NCI-H1092 treated with DMSO at 0.1 percent for 48 hours (cell line): ENCODE measurements at places on chromosomes 13 and 19.
A peak's percentile ranks its signal among the peaks of the same experiment; 100 is the strongest.

DNA sequence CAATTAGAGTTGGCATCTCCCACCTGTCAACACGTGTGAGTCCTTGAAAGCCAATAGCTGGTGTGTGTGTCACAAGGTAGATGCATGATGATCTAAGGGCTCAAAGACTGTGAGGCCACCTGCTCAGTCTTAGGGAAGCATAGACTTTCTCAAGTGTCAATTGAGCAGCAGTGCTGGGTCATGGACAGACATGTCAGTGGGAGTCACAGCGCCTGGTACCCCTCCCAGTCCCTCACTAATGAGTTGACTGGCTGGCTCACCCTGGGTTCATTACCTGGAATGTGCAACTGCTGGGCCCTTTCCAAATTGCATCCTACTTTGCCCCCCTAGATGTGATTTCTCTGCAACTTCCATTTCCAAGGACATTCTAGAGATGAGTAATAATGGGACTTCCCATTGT, 9.1 kb upstream of the PSG6 start:
- DNase-seq: no peak

- DNase-seq: no peak
These were observed at the start of gene PPM1N for GRCh38 chr19:45498411-45499195. TSS of gene PPM1N (plus strand) at chr19:45498443. CDS start at chr19:45498473, 30 bp downstream.

GRCh38 chr19:40245506-40246128, 19.1 kb upstream of the CCNP start:
- no peak for DNase-seq

DNA sequence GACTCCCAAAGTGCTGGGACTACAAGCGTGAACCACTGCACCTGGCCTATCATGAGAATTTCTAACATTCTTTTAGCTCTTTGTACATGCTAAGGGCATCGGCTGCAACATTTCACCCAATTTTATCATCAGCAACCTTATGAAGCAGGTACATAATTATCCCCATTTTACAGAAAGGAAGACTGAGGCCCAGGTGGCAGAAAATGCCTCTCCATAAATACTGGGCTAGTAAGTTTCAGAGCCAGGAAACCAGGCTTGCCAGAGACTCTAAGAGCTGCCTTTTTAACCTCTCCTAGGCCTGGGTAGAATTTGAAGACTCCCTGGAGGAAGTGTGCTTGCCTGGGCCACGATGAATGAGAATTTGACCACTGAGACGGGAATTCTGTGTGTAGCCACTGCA, 2.2 kb downstream of the ERCC2 start:
- DNase-seq: no peak

- no peak for DNase-seq
These were observed 715.8 kb downstream of the UQCRFS1 start for GRCh38 chr19:28497137-28497536.

- DNase-seq: no peak
These were observed 1.5 kb downstream of the GIPC1 start for GRCh38 chr19:14494411-14494810.

- DNase-seq: no peak
These were observed 5.7 kb upstream of the THSD1 start for GRCh38 chr13:52411629-52412028.

DNA sequence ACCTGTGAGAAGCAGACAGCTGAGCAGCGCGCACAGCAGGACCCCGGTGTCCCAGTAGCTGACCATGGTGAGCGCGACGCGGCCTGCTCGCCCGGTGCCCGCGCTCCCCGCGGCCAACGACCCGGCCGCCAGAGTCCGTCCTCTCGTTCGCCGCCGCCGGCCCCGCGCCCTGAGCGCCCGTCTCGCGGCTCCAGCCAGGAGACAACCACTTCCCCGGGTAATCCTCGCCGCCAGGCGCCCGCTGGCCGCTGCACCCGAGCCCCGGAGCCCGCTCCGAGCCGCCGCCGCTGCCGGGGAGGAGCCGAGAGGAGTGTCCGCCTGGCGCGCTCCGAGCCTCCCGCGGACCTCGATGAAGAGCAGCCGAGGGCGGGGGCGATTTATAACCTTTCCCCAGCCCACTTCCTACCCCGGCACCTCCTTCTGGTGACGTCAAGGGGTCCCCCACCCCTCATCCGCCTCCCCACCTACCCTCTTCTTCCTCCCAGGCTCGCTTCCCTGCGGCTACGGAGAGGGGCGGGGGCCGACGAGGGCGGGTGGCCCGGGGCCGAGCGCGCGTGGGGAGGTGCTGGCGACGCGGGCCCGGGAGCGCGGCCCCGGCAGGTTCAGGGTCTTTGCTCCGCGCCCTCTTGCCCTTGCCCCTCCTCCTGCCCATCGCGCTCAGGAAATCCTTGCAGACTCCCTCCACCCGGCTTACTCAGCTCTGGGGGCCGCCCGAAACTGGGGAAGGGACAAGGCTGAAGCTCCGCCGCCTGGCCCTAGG, at the start of gene FLT1:
Gene FLT1, minus strand, starts transcription at position 351 of the 760 bp plus-strand sequence. Its CDS starts 285 bp downstream, at position 66.
- DNase-seq: peak; percentile 4

- no peak for DNase-seq
These were observed 22.1 kb downstream of the ADPRHL1 start for GRCh38 chr13:113431171-113431570.

GRCh38 chr13:31970231-31970930, 61.2 kb upstream of the FRY start:
- DNase-seq: no peak

GRCh38 chr13:104571161-104571892, 1505.1 kb upstream of the SLC10A2 start:
- peak; percentile 58 for DNase-seq

- no peak for DNase-seq
These were observed 25.5 kb downstream of the FGF21 start for GRCh38 chr19:48780631-48781391.

DNA sequence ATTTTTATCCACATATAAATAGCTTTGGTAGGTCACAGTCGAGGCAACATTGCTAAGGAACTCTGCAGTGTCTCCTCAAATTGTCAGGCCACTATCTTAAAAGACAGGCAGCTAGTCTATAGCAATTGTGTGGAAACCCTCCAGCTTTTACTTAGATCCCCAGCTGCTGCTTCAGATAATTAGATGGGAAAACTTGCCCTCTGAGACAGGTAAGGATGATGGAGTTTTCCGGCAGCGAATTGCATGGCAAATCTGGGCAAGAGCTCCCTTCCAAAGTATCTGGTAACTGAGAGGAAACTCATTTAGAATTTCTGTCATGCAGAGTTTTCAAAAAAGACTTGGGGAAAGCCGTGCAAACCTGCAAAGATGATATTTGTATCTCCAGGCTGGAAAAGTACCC, 886.2 kb downstream of the UQCRFS1 start:
- DNase-seq: no peak

GRCh38 chr19:42528354-42529247, at the start of gene CEACAM1:
TSS of gene CEACAM1 (minus strand) at chr19:42528481. CDS start at chr19:42528374, 107 bp downstream.
- no peak for DNase-seq

- peak; percentile 22 for DNase-seq
These were observed 36.1 kb upstream of the ANKRD10 start for GRCh38 chr13:110950819-110951570.

- DNase-seq: no peak
These were observed 26.7 kb upstream of the POU2F2 start for GRCh38 chr19:42158926-42159325.

DNA sequence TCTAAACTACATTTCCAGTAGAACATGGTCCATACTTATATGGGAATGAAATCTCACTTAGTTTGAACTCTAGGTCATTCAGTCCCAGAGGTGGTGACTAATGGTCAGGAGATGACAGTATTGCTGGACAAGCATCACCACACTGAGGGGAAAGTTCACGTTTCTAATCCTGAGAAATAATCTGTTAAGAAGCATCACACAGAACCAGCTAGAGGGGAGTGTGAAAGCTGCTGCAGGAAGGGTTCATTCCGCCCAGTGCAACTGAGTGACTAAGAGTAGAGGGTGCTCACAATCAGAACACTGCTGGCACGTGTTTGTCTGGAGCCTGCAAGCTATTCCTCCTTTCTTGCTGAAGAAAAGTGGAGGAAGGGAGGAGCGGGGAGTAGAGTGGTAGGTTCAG, 2.7 kb downstream of the COL4A1 start:
- no peak for DNase-seq

DNA sequence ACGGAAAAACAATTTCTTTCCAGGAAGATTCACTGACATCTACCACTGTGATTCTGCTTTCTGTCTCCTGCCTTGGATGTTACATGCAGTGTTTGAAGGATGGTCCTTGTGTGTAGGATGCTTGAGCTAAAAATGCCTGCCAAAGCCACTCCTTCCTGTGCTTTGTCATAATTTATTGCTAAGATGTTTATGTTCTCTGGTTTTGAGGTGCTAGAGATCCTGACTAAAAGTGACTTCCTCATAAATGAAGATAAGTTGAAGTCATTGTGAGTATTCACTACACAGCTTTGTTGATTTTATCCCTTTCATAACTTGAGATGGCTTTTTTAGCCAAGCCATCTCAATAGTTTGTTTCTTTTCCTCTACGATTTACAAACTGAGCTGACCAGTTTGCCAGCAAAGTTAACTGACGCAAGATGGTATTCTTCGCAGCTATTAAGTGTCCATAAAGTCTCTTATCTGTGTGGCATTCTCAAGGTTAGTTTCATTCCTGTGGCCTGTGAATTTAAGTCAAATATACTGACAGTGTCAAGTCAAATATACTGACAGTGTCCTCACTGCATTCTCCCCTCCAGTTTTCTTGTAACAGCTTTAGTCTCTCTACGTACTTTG, 15.7 kb upstream of the FBXL3 start:
- no peak for DNase-seq

DNA sequence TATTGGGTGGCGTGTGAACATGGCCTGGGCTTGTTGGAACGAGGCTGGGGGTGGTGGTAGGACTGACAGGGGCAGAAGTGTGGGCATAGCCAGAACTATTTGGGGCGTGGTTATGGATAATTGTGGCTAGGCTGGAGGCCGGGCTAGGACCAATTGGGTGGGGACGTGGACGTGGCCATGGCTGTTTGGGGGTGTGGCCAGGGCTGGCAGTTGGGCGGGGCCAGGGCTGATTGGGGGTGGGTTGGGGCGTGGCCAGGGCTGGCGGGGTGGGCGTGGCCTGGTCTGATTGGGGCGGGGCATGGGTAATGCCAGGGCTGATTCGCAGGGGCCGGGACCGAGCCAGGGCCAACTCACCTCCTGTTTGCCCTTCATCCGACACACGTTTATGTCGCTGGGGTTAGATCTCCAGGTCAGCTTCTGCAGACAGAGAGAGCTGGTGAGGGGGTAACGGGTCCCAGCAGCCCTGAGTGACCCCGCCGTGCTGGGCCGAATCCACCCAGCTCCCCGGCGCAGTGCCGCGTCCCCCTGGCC, 2.8 kb downstream of the SEMA6B start:
- DNase-seq: no peak

GRCh38 chr13:113472355-113473025, 18.0 kb downstream of the DCUN1D2 start:
- DNase-seq: no peak

GRCh38 chr19:40331052-40331451, 17.1 kb downstream of the C19orf47 start:
- no peak for DNase-seq

GRCh38 chr13:66264971-66265370, 965.2 kb downstream of the PCDH9 start:
- DNase-seq: no peak

- no peak for DNase-seq
These were observed 961 bp upstream of the URI1 start for GRCh38 chr19:29940971-29941585.

- no peak for DNase-seq
These were observed 29.0 kb upstream of the ZNF564 start for GRCh38 chr19:12580180-12580694.

GRCh38 chr13:70171151-70171550, 62.9 kb upstream of the KLHL1 start:
- no peak for DNase-seq

- DNase-seq: no peak
These were observed 17.0 kb downstream of the HAUS8 start for GRCh38 chr19:17058236-17058635.

- no peak for DNase-seq
These were observed 20.3 kb upstream of the CRTC1 start for GRCh38 chr19:18662972-18663732.

DNA sequence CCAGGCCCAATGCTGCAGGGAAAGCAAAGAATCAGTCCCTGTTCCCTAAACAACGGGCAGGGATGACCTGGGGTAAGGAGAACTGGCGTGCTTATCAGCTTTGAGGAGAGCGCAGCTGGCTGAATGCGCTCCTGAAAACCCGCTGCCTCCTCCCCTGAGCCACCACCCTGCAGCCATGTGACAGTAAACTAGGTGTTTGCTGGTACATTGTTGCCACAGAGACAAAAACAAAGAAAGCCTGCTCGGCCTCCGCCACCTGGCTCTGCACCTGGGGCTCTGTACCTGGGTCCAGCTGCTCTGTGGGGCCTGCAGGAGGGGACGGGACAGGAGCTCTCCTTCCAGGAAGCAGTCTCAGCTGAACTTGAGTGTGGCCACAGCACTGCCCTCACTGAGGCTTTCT, 21.8 kb downstream of the MCF2L start:
- DNase-seq: peak; percentile 53

GRCh38 chr19:15974856-15975255, 26.0 kb downstream of the OR10H4 start:
- DNase-seq: no peak

GRCh38 chr19:48284896-48285295, 15.0 kb downstream of the ZNF114 start:
- no peak for DNase-seq

DNA sequence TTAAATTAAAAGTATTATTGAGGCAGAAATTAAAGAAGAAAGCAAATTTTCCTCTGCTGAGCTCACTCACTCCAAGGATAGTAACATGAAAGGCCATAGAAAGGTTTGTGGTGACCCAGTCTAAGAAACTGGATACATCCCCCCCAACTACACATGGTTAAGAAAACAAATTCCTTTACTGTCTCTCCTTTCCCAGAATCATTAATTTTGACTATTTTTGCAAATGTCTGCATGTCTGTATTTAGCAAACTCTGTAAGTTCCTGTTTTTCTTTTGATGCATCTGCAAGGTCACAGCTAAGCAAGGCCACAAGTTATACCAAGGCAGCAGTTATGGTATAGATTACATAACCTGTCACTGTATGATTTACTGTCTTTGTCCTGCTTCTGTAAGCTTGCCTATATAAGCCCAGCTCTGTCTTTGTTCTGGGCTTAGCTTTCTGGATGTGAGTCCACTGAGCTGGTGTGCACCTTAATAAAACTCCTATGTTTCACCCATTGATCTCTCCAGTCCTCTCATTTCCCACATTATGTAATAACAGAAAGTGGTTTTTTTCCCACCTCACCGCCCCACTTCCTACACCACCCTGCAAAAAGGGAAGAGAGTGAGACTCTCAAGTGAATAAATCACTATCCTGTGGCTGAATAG, 8.5 kb upstream of the ZNF83 start:
- DNase-seq: no peak

GRCh38 chr13:109698779-109699178, 87.6 kb downstream of the IRS2 start:
- no peak for DNase-seq

- DNase-seq: no peak
These were observed 12.2 kb downstream of the ZSCAN22 start for GRCh38 chr19:58338825-58339558.

- peak; percentile 91 for DNase-seq
These were observed 1.1 kb upstream of the CALR start for GRCh38 chr19:12937093-12937926.
